Thoracic aorta endothelial cell (primary cell): ENCODE measurements at places on chromosomes 7 and 10. TPM values are rescaled to one million over a fixed set of nuclear protein-coding genes. Genes with fewer than 3 reads are reported as not detected.

Gene NUDT13
- 1.6 and 2.0 TPM in 2 replicates for total RNA-seq

Gene DKK1
- 196 and 220 TPM in 2 replicates for total RNA-seq

Gene TSPAN15
- total RNA-seq: 23.9 and 31.1 TPM in 2 replicates

Gene TMEM184A
- not detected in 2 replicates for total RNA-seq

Gene ACSM6
- total RNA-seq: not detected in 2 replicates

Gene GNAT3
- not detected in 2 replicates for total RNA-seq

Gene ADAM12
- total RNA-seq: 0.14 and 0.53 TPM in 2 replicates

Gene CACNB2
- 0.07 TPM in 1 of 2 replicates, not detected in the other for total RNA-seq
